ENCODE measurements at places on chromosomes 2 and 18.

GRCh38 chr2:62536873-62537547, 31.0 kb upstream of the TMEM17 start:
- DNase-seq = peak; percentile 53
- H3K36me3 ChIP-seq = no peaks in the 10 kb centered on the region
- no peak overlapping the region for H3K4me3 ChIP-seq
- H3K4me1 ChIP-seq = peaks cover 37% of the 10 kb centered on the region

DNA sequence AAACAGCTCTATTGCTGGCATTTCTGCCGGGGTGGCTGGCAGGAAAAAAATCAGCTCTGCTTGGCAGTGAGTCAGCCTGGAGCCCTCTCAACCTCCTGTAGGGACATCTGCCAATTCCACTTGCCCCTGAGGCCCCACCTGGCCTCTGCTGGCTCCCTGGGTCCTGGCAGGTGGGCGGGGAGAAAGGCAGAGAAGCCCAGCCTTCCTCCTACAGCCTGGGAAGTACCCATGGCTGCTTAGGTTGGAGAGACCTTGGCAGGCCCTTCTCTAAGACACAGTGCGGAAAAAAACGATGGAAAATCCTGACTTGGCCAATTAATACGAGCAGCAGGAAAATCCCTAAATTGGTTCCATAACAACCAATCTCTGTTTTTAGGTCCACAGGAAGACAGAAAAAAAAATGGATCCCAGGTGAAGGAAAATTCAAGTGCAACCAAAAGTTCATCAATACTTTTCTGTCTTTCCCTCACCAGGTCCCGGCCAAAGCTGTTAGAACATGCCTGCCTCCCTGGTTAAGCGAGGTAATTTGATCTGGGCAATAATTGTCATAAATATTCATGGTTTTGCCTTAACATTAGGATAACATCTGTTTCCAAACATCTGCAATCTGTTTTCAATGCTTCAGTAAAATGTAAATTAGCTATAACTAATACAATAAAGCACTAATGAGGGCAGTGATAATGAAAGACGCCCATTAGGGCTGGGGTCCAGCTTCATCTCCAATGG, 245.9 kb downstream of the TFCP2L1 start:
- H3K27ac ChIP-seq = no peak overlapping the region
- peaks cover 40% of the 10 kb centered on the region for H3K27me3 ChIP-seq
- DNase-seq = no peak
- H3K4me1 ChIP-seq = peaks cover 5% of the 10 kb centered on the region
- H3K36me3 ChIP-seq = no peaks in the 10 kb centered on the region
- no peak overlapping the region for H3K4me3 ChIP-seq

DNA sequence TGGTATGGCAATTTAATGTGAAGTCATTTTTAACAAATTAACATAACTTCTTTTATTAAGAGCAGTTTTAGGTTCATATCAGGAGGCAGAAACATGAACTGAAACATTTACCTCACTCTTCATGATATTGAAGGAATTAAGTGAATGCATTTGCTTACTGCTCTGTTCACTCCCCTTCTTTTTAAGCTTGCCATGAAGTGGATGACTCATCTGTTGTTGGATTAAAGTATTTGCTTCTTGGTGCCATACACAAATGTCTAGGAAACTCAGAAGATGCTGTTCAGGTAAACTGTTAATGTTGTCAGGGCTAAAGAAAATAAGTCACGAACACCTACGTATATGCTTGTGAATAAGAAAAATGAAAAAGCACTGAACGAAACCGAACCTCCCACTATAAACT, 10.2 kb upstream of the CABYR start:
- no peak for DNase-seq
- H3K27ac ChIP-seq = no peak overlapping the region
- H3K27me3 ChIP-seq = no peaks in the 10 kb centered on the region
- H3K36me3 ChIP-seq = peaks cover 4% of the 10 kb centered on the region

GRCh38 chr2:240635998-240636547, 10.8 kb downstream of the GPR35 start:
- H3K4me1 ChIP-seq = no peaks in the 10 kb centered on the region
- peaks cover 14% of the 10 kb centered on the region for H3K36me3 ChIP-seq
- DNase-seq = no peak
- peaks cover 13% of the 10 kb centered on the region for H3K27me3 ChIP-seq
- H3K27ac ChIP-seq = no peak overlapping the region

DNA sequence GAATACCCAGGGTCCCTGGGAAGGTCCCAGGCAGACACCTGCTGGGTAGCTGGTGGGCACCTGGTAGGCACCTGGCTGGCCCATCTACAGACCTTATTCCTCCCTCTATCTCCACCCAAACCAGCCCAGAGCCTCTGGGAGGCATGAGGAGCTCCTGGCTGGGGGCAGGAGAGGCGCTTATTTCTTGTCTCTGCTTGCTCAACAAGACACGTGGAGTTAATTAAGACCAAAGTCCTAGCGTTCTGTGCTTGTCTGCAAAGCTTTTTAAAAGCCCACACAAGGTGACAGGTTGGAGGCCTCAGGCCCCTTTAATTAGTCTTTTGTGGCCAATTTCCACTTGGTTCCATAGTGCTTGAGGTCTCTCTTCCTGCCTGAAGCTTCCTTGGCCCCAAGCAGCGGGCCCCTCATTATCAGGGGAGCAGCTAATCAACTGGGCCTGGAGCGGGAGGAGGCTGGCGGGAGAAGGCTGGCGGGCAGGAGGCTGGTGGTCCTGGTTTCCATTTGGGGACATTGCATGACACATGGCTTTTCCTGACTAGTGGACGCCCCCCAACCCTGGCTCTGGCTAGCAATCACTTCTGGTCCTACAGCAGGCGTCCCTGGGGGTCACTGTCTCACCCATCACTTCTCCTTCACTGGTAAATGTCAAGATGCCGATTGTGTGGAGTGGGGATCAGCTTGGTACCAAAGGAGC, 65.4 kb upstream of the HDAC4 start:
- DNase-seq = peak; percentile 62
- peaks cover 37% of the 10 kb centered on the region for H3K4me1 ChIP-seq
- no peaks in the 10 kb centered on the region for H3K27me3 ChIP-seq
- H3K27ac ChIP-seq = peak overlapping the region; percentile 32
- H3K36me3 ChIP-seq = no peaks in the 10 kb centered on the region

- H3K27me3 ChIP-seq = no peaks in the 10 kb centered on the region
- H3K27ac ChIP-seq = no peak overlapping the region
- peaks cover 10% of the 10 kb centered on the region for H3K4me1 ChIP-seq
- DNase-seq = no peak
Observed at GRCh38 chr2:203718087-203718486, 11.6 kb downstream of the CD28 start.

- H3K4me3 ChIP-seq = no peak overlapping the region
- no peak overlapping the region for H3K27ac ChIP-seq
- peaks cover 13% of the 10 kb centered on the region for H3K36me3 ChIP-seq
- H3K27me3 ChIP-seq = no peaks in the 10 kb centered on the region
- H3K4me1 ChIP-seq = peaks cover 25% of the 10 kb centered on the region
Observed at GRCh38 chr18:8787794-8788193, 82.4 kb downstream of the MTCL1 start.

DNA sequence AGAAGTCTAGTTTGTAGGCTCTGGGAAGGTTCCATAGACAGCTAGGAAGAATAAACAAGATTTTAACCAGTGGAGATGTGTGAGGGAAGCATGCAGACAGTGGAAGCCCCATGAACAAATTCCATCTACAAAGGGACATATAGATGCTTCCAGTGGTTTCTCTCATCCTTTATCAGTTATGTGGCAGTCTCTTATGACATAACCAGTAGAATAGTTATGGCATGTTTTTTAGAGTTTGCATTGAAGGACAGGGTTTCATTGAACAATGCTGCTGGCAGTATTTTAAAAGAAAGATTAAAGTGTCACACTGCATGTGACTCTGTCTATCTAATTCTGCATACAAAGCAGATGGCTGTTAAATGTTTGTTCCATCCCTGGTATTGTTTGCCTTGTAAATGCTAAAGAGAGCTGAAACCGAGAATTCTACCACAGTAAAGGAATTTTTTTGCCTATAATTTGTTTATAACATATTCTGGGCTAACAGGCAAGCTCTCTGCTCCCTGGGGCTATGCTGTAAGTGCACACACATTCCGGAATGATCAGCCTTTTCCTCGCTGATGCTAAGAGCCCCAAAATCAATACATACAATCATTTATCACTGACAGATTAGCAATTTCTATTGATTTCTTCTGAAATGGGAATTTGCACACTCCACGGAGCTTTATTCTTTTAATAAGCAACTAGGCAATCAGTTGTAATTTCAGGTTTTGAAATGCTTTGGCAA, 76.8 kb upstream of the PELI1 start:
- no peak overlapping the region for H3K27ac ChIP-seq
- H3K4me3 ChIP-seq = no peak overlapping the region
- no peaks in the 10 kb centered on the region for H3K4me1 ChIP-seq
- no peak for DNase-seq
- no peaks in the 10 kb centered on the region for H3K36me3 ChIP-seq

DNA sequence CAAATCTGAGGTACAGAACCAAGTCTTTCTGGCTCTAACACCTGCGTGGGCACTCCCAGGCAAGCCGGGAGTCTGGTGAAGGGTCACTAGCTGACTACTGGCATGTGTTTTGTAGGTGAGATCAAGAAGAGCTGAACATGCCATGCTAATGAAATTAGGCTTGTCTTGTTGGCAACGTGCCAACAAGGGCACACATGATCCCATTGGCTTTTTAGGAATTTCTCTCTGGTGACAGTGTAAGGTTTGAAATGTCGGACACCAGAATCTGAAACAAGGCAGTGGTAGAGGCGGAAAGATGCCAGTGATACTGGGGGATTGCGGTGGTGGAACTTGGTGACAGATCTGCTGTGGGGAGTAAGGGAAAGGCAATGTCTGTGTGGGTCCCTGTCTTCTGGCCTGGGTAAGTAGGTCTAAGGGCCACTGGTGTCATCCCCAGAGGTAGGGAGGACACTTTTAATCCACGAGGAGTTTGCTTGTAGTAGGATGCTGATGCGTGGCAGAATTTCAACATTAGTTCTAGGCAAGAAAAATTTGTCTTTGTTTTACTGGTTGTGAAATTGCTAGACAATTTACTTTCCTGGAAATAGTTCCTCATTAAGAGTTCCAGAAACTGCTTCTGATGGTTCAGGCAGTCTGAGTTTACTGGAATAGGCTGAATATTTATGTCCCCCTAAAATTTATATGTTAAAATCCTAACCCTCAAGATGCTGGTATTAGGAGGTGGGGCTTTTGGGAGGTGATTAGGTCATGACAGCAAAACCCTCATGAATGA, 52.6 kb upstream of the ACMSD start:
- no peaks in the 10 kb centered on the region for H3K36me3 ChIP-seq
- H3K27me3 ChIP-seq = no peaks in the 10 kb centered on the region
- DNase-seq = no peak
- H3K4me3 ChIP-seq = no peak overlapping the region
- H3K27ac ChIP-seq = no peak overlapping the region

DNA sequence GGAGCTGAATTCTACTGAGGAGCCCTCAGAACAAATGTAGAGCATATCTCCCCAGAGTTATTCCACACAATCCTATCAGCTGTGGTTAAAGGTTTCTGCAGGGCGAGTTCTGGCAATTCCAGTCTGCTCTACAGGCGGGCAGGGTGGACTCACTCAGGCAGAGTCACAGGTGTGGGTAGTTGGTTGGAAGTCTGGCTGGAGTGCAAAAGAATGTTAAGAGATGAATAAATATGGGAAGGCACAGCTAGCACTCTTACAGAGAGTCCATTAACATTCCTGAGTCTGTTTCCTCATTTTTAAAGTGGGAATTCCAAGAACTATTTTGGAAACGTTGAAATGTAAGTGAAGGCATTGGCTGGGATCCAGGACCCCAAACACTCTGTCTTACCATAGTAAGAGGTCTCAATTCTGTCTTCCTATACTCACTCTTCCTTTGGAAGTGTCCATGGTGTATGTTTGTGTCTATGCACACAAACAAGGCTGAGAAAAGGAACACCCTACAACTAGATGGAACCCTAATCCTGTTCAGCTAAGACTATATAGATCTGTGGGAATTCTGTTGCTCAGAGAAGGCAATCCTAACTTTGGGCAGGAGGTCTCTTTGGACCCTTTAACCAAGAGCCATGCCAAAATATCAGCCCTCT, 63.3 kb upstream of the AQP4 start:
- no peaks in the 10 kb centered on the region for H3K36me3 ChIP-seq
- H3K27me3 ChIP-seq = no peaks in the 10 kb centered on the region
- no peaks in the 10 kb centered on the region for H3K4me1 ChIP-seq
- no peak overlapping the region for H3K27ac ChIP-seq

Measured in large intestine (tissue), 12 donors.